ENCODE measurements at places on chromosomes 2 and 18. TPM values are rescaled to one million over a fixed set of nuclear protein-coding genes. Genes with fewer than 3 reads are reported as not detected.

Gene ATG9A
- total RNA-seq: 49.1 TPM

- no peak for DNase-seq
These were observed 3.5 kb downstream of the CAPN10 start for GRCh38 chr2:240589850-240590525.

GRCh38 chr2:215841175-215841816, 172.1 kb downstream of the MREG start:
- peak; percentile 44 for DNase-seq

- DNase-seq: no peak
These were observed 486.9 kb upstream of the RAB6C start for GRCh38 chr2:129492548-129492947.

GRCh38 chr2:37809525-37809924, 115.6 kb upstream of the RMDN2 start:
- DNase-seq: peak; percentile 54

All from lung (tissue), 17 donors.